ENCODE measurements at places on chromosomes 7 and 10.

GRCh38 chr7:17774716-17775288 lies 165.5 kb downstream of the SNX13 start:
- DNase-seq = no peak

- DNase-seq = no peak
Measured at GRCh38 chr10:113498997-113499396, 53.9 kb upstream of the HABP2 start.

GRCh38 chr7:143369678-143370651 lies 7.5 kb upstream of the FAM131B start:
- DNase-seq = no peak

DNA sequence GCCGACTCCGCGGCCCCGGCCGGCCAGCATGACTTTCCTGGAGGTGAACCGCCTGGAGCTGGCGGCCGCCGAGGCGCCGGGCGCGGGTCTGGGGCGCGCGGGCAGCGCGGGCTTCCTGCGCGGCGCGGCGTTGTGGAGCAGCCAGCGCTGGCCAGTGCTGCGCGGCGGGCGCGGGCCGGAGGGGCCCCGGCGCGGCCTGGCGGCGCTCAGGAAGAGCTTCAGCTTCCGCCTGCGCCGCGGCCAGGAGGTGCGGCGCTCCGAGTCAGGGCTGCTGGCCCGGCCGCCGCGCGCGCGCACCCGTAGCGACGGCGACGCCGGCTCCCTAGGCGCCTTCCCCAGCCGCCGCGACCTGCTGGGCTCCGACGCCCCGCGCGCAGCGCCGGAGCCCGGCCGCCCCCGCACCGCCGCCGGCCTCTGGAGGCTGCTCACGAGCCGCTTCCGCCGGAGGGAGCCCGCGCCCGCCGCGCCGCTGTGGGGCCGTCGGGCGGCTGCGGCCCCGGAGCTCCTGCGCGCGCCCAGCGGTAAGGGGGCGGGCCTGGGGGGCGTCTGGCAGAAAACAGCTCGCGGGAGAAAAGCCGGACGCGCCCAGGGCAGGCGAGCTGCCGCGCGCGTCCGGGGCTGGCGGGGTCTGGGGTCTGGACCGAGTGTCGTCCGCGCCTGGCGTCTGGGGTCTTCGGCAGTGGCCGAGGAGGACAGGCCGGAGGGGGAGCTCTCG lies 29.0 kb downstream of the AGAP3 start:
- DNase-seq = no peak

DNA sequence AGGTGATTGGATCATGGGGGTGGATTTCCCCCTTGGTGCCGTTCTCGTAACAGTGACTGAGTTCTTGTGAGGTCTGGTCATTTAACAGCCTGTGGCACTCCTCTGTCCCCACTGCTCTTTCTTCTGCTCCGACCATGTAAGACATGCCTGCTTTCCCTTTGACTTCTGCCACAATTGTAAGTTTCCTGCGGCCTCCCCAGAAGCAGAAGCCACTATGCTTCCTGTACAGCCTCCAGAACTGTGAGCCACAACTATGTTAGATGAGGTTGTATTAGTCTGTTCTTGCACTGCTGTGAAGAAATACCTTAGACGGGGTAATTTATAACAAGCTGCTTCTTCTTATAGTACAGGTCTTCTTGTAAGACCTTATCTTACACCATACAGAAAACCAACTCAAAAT lies 241.7 kb upstream of the KLF14 start:
- no peak for DNase-seq

All from hematopoietic multipotent progenitor cell treated with erythropoietin and hydrocortisone succinate and interleukin-3 and kit ligand, for 17 days (in vitro differentiated cells).